ENCODE measurements at places on chromosomes 12 and 14.

- no peak for DNase-seq
These were observed 282.3 kb downstream of the CACNA1C start for GRCh38 chr12:2335109-2335508.

DNA sequence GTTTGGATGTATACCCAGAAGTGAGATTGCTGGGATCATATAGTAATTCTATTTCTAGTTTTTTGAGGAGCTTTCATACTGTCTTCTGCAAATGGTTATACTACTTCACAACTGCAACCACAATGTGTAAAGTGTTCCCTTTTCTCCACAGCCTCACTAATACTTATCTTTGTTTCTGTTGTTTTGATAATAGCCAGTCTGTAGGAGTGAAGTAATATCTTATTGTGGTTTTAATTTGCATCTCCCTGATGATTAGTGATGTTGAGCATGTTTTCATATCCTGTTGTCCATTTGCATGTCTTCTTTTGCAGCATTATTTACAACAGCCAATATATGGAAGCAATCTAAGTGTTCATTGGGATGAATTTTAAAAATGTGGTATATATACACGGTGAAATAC is 29.9 kb downstream of the GABARAPL1 start:
- DNase-seq, result no peak

DNA sequence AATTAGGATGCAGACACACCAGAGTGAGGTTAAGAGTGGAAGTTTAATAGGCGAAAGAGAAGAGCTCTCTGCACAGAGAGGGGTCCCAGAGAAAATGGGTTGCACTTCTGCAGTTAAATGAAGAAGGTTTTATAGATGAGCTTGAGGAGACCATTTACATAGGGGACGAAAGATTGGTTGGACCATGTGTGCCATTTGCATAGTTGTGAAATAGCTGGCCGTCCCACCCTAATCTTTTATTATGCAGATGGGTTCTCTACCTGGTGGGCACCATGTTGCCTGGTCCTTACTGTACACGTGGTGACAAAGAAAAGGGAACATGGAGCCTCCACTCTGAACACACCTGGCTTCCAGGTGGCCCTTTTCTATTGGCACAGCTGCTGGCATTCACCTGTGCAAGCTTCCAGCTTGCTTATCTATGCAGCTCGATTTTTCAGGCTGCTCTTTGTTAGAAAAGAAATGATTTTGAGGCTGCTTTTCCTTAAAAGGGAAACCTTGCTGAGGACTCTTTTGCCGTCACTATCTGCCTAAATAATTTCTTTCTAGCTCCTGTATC is 67.1 kb upstream of the SRSF5 start:
- no peak for DNase-seq

DNA sequence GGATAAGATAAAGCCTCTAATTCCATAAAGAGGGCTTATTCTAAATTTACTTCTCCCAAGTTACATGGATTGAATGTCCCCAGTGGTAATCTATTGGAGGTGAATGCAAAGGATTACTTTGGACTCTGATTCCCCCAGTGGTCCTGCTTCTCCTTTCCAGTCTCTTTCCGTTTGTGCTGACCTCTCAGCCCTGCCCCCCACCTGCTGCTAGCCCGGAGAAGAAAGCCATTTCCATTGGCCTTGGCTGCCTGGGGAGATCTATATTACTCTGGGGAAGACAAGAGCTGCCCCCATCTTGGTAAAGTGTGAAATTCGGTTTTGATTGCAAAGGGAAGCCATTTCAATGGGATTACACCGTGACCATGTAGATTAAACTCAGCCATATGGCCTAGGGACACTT is 13.3 kb downstream of the ASCL1 start:
- DNase-seq, result no peak

DNA sequence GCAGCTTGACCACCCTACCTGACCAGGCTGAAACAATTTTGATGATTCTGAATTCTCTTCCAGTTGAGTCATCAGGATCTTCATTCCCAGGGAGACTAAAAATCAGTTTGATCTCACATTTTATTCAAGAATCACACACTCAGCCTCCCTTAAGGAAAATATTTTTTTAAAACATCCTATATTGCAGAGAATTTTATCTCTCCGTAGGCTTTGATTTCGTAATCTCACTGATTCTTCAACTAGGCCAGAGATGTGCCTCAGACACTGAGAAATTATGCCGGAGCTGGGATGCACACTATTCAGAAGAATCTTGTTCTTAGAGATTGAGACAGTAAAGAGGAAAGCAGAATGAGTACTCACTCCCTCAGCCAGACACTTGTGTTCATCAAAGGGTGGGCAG is 7.0 kb upstream of the ANO2 start:
- no peak for DNase-seq

GRCh38 chr14:90445011-90445410 is 48.2 kb downstream of the CALM1 start:
- no peak for DNase-seq

DNA sequence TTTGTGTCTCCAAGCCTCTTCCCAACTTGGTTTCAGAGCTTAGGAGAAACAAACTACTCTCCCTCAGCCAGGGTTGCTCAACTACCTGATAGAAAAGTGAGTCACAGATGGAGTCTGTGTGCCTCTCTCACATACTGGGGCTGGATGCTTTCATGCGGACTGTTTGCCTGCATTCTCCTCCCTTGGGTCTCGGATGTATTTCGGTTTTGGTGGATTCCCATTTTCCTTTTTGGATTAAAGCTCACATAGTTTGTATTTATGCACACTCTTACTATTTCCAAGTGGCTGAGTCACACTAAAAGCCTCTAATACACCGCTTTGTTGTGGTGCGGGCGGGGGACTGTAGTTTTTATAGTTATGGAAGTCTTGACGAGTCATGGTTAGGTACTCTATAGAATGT is 505.4 kb downstream of the LRFN5 start:
- no peak for DNase-seq

- no peak for DNase-seq
These were observed 50.4 kb downstream of the DYRK2 start for GRCh38 chr12:67698672-67699581.

All from HS-5 (cell line).